ENCODE measurements at places on chromosomes 4 and X.

GRCh38 chrX:107708762-107709161 lies 66.8 kb downstream of the TSC22D3 start:
- no peak for DNase-seq

DNA sequence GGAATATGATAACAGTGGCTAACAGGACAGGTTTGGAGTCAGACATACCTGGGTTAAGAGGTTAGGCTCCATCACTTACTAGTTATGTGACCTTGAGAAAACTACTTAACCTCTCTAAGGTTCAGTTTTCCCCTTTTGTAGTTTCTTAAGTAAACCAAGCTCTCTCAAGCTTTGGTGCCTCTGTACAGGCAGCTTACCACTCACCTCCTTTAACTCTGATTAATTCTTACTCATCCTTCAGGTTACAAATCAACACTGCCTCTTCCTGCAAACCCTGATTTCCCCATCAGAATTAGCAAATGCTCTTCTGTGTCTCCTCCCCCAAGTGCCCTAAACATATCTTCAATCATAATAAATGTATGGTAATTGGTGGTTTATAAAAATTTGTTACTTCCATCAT lies 3.5 kb upstream of the SERTM2 start:
- no peak for DNase-seq

- no peak for DNase-seq
Observed at GRCh38 chrX:73930300-73930699, 367.3 kb downstream of the CHIC1 start.

GRCh38 chr4:73844806-73845205 lies 8.3 kb upstream of the PF4V1 start:
- no peak for DNase-seq

- no peak for DNase-seq
Observed at GRCh38 chrX:101191217-101191750, 28.3 kb upstream of the DRP2 start.

GRCh38 chrX:145654486-145654885 lies 163.1 kb upstream of the SLITRK2 start:
- no peak for DNase-seq

GRCh38 chrX:48927123-48927522 lies 8.3 kb upstream of the PIM2 start:
- no peak for DNase-seq

GRCh38 chrX:143336261-143336660 lies 181.0 kb downstream of the SPANXN3 start:
- DNase-seq = no peak

DNA sequence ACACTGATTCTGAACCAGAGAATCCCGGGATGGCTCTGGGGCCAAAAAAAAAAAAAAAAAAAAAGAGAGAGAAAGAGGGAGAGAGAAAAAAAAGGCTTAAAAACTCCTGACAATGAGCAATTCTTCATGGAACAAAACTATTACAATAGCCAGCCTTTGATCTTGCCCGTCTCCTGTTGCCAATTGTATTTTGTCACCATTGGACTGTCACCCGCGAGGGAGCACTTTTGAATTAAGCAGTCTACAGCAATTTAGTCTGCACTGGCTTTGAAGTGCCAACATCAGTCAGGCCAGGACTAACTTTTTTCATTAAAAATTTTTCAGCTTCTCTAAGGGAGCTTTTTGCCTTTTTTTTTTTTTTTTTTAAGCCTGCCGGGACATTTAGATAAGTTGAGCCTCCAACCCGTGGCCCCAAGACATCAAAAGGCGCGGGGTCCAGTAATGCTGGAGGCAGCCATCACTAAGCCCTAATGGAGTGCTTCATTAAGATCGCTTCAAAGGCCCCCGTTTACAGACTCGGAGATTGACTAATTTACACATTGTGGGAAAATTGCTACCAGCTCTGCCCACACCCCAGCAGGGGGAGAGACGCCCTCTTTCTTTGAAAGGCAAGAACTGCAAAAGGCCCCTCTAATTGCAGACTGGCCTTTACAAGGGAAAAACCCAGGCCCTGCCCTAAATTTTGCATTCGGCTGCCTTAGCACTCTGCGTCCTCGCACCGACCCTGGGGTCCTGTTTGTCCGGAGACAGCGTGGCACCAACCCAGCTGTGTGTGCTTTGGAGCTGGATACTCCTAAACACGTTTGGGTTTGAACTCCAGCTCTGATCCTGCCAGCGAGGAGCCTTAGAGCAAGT lies 98.1 kb upstream of the MSX1 start:
- DNase-seq = peak; percentile 64

GRCh38 chr4:29259556-29259955 lies 1460.6 kb upstream of the PCDH7 start:
- no peak for DNase-seq

DNA sequence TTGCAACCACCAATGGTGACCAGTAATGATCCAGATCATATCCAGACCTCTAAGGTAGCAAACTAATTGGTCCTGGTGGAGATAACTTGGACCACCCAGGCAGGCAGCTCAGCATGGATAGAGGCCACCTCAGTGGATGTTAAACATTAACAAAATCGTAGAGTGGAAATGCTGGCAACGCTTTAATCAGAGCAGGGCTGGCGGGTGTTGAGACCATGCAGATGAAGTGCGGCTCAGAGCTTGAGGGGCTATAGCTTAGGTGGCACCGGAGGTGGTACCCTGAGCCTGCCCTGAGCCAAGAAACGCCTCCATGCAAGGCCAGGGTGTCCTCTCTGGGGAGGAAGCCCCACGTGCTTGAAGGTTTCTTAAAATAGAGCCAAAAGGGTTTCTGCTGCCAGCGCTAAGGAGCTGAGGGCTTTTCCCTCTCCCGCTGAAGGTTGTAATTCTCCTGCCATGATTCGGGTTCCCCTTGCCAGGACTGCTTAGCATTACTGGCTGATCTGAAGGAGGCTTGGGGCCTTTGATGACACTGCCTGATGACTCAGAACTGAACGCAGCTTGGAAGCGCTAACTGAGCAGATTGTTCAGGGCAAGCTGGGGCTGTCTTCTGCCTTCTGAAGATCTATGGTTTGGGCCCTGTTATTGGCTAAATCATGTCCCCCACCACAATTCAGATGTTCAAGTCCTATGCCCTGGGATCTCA lies 177.8 kb upstream of the ATP6AP2 start:
- no peak for DNase-seq

DNA sequence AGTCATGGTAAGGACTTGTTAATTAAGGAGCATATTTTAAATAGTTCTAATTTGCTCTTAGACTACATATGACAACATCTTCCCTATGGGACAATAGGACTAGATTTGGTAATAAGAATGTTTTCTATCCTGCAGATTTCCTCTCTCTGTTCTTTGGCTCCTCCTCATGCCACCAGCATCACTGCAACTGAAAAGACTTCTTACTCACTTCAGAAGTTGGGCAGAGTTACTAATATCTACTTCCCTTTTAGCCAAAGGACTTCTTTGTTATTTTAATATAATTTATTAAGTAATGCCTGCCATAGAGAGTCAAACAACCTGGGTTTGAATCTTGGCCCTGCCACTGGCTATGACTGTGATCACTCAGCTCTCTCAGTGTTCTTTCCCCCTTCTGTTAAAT lies 16.4 kb downstream of the MMAA start:
- no peak for DNase-seq
